ENCODE measurements at places on chromosomes 2 and 18. TPM values are rescaled to one million over a fixed set of nuclear protein-coding genes. Genes with fewer than 3 reads are reported as not detected.

The PLB1 gene
- 1.8 TPM for total RNA-seq

The IL1RN gene
- total RNA-seq: 2.7 TPM

The BABAM2 gene
- 17.4 TPM for total RNA-seq

The FAP gene
- 1.5 TPM for total RNA-seq

The PGAP1 gene
- 4.2 TPM for total RNA-seq

The DNAH7 gene
- total RNA-seq: 0.33 TPM

DNA sequence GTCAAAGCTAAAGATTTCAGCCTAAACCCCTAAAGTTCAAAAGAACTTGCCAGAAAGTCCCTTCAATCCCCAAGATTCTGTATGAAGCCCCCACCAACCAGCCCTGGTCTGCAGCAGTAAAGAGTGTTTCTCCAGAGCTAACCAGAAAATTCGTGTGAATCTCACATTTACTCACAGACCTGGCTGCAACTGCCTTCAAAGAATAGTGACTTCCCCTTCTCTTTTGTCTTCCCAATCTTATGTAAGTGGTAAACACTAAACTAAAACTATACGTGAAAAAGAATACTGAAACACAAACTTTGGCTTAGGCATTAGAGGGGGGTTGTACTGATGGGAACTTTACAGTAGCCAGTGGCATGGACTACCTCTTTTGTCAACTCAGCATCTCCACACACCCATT lies 50.6 kb upstream of the SETBP1 start:
- no peak for DNase-seq

DNA sequence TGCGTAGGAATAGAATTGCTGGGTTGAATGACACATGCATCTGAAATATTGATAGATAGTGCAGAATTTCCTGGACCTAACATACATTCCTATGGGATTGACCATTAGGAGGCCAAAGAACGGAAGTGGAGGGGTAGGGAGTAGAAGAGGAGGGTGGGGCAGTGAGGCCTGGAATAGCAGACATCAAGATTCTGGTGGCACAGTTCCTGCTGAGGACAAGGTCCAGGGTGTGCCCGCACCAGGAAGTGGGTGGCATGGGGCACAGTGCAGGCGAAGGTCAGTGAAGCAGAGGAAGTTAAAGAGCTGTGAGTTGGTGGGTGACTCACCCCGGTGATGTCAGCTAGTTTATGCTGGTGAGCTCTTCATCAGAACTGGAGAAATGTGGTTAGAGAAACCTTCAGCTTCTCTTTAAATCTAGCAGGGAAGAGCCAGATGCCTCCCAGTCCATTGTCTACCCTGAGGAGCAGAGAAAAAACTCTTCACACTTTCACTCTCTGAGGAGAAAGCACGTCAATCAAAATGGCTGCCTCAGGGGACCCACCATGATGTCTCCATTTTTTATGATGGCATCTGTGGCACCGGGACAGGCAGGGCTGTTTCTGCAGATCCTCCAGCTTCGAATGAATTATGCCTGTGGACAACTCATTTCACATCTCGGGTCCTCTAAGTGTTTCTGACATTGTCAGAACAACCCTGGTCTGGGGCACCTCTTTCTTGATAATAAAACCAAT lies 55.9 kb upstream of the CTLA4 start:
- peak; percentile 57 for DNase-seq

- no peak for DNase-seq
Observed at GRCh38 chr2:8538531-8538930, 143.3 kb upstream of the ID2 start.

GRCh38 chr2:206452242-206452641 lies 8.9 kb downstream of the ADAM23 start:
- no peak for DNase-seq

GRCh38 chr2:142502402-142502801 lies 371.6 kb upstream of the LRP1B start:
- DNase-seq: no peak

DNA sequence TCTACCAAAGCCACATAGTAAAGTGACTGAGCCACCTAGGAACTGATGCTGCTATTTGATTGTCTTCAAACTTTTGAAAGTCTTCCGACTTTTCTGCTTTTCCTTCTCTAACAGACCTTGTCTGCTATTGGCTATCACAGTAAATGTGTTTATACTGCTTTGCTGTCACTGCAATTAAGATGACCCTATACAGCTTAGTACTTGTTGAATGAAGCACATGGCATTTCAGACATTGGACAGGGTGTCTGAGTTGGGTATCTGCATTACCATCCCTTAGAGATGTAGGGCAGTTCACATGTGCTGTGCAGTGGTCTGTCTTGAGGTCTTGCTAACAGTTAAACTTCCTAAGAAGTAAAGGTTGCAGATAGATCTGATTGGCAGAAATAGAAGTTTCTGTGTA lies 3.6 kb downstream of the WDR43 start:
- no peak for DNase-seq

DNA sequence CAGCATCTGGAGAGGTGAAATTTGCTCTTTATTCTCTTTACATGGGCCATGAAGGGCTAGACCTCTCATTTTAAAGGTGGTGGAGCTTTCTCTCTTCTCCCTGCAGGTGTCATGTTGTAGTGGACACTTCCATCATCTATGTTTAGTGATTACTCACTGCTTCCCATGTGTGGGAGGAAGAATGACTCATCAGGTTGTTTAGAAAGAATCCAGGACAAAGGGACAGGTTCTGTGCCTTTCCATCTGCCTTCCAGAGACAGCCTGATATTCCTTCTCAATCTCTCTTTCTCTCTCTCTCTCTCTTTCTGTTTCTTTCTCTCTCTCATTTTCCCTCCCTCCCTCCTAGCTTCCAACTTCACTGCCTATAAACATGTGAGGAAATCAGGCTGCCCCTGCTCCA lies 38.7 kb downstream of the SCG2 start:
- no peak for DNase-seq

DNA sequence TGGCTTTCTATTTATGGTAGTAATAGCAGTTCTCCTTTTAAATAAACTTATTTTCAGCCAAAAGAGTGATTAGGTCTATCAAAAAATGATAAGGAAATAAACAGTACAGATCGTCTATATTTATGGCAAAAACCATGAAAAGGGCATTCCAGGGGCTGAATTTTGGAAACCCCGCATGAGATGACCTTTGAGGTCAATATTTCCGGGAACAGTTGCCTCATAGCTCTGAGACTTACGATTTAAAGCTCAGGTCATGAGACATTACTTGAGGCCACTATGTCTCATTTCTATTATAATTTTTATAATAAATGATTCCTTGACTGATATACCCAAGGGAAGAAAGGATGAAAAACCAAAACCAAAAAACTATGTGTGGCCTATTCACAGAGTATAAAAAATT lies 101.1 kb downstream of the LDLRAD4 start:
- no peak for DNase-seq

DNA sequence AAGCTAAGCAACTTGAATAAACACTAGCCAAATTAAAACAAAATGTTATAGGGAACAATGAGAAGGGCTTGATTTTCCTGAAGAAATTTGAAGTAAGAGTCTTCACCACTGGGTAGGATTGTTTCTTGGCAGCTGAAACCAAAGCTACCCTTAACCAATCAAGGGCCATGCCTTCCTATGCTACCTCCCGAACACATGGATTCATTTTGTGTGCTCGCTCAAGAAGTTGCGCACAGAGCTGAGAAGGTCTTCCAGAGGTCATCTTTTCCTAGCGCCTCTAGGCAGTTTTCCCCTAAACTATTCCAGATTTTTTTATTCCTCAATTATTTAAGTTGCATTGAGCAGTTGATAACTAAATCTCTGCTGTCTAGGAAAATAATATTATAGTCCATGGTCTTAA lies 264.6 kb downstream of the RBM43 start:
- DNase-seq: no peak

DNA sequence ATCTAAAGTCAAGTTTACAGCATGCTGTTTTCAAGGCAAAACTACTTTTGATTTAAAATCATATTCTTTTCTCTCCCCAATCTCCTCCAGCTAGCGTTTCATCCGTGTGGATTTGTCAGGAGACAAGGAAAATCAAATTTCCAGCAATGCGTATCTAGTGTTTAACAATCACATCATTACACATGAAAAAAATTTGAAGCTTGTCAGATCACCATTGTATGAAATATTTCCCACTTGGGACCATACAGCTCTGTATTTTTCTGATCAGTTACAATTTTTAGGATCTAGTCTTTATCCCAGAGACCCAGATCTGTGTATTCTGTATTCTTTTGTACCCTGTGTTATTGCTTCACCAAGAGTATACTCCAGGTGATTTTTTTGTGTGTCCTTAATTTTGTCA lies 28.6 kb upstream of the CYP1B1 start:
- DNase-seq: no peak

GRCh38 chr18:903701-904100 lies 970 bp upstream of the ADCYAP1 start:
- peak; percentile 56 for DNase-seq
